Fibroblast of lung (primary cell): ENCODE measurements at places on chromosomes 1 and 21. TPM values are rescaled to one million over a fixed set of nuclear protein-coding genes. Genes with fewer than 3 reads are reported as not detected.

The TTC24 gene
- total RNA-seq, result not detected in 2 replicates

The KIAA1614 gene
- total RNA-seq, result 7.7 and 8.1 TPM in 2 replicates

The ATP1A2 gene
- total RNA-seq, result 1.8 and 32.9 TPM in 2 replicates

The PCAT6 gene
- 0.50 and 0.51 TPM in 2 replicates for total RNA-seq

The FCGR3B gene
- total RNA-seq, result not detected in 2 replicates

The ALX3 gene
- total RNA-seq, result not detected in 2 replicates

The UBE2U gene
- not detected in 2 replicates for total RNA-seq

The C1orf226 gene
- total RNA-seq, result under 0.01 and 0.33 TPM in 2 replicates

The TCP10L gene
- 0.51 and 0.83 TPM in 2 replicates for total RNA-seq

The CD101 gene
- under 0.01 TPM in 1 of 2 replicates, not detected in the other for total RNA-seq

The MATN1 gene
- total RNA-seq, result 0.26 TPM in 1 of 2 replicates, not detected in the other

The CR1L gene
- total RNA-seq, result under 0.01 TPM in 1 of 2 replicates, not detected in the other

The GBP1 gene
- total RNA-seq, result 35.7 and 45.6 TPM in 2 replicates

The VWA5B1 gene
- total RNA-seq, result not detected in 2 replicates

The IGSF9 gene
- total RNA-seq, result under 0.01 TPM in 2 replicates

The LRRN2 gene
- 0.26 TPM in 1 of 2 replicates, not detected in the other for total RNA-seq

The WLS gene
- 85.5 and 156 TPM in 2 replicates for total RNA-seq

The KCNC4 gene
- total RNA-seq, result 0.51 and 0.66 TPM in 2 replicates

The LDLRAD1 gene
- not detected in 2 replicates for total RNA-seq

The TAS1R1 gene
- under 0.01 and 0.17 TPM in 2 replicates for total RNA-seq

The CD1C gene
- not detected in 2 replicates for total RNA-seq

The RFX5 gene
- 21.6 and 35.5 TPM in 2 replicates for total RNA-seq

The C1orf167 gene
- 0.99 and 1.3 TPM in 2 replicates for total RNA-seq

The CENPF gene
- total RNA-seq, result 2.3 and 13.2 TPM in 2 replicates

The C4BPA gene
- total RNA-seq, result not detected in 2 replicates

The PLA2G5 gene
- total RNA-seq, result 9.8 and 27.4 TPM in 2 replicates

The ALDH4A1 gene
- total RNA-seq, result 6.9 and 11.9 TPM in 2 replicates

The RGS13 gene
- total RNA-seq, result not detected in 2 replicates

The JTB gene
- 98.9 and 131 TPM in 2 replicates for total RNA-seq

The HYI gene
- total RNA-seq, result 30.8 and 36.5 TPM in 2 replicates

The LRRC53 gene
- total RNA-seq, result not detected in 2 replicates

The SNAPIN gene
- 72.7 and 76.5 TPM in 2 replicates for total RNA-seq

The HHIPL2 gene
- under 0.01 and 0.33 TPM in 2 replicates for total RNA-seq
